ENCODE measurements at places on chromosomes 1 and 21.

DNA sequence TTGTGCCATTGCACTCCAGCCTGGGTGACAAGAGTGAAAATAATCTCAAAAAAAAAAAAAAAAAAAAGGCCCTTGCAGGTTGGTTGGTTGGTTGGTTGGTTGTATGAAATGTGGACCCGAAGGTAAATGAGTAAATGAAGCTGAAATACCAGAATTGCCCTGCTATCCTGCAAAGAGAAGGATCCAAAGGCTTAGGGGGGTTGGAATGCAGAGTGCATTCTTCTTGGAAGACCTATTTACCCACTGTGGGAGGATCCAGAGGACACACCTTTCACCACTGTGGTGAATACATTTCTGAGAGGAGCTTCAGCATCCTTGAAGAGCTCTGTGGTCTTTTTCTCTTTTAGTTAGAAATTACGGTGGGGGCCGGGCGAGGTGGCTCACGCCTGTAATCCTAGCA, 28.7 kb upstream of the EIF4G3 start:
- DNase-seq: no peak

- peak; percentile 58 for DNase-seq
Measured at GRCh38 chr1:167455786-167456446, 62.4 kb downstream of the CD247 start.

GRCh38 chr1:19885821-19886220, 3.6 kb downstream of the OTUD3 start:
- DNase-seq: no peak

DNA sequence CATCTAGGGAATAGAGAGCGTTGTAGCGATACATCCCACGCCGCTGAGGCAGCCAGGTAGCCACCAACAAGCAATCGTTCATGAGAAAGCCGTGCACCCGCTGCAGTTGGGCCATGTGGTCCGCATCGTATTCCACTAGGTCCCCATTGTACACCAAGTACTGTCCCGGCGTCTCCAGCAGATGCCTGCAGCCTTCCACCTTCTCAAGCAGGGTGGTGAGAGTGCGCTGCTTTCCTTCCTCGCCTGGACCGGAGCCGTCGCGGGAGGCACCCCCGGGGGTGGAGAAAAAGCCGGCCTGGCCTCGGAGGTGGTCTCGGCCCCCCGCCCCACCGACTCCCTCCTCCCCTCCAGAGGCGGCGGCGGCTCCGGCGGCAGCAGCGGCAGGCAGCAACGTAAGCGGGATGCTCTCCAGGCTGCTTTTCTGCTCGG, 595 bp downstream of the EXOC8 start:
- no peak for DNase-seq

- no peak for DNase-seq
Measured at GRCh38 chr1:41935226-41935625, 16.5 kb upstream of the HIVEP3 start.

- no peak for DNase-seq
Measured at GRCh38 chr1:156862997-156863599, 2.4 kb downstream of the NTRK1 start.

DNA sequence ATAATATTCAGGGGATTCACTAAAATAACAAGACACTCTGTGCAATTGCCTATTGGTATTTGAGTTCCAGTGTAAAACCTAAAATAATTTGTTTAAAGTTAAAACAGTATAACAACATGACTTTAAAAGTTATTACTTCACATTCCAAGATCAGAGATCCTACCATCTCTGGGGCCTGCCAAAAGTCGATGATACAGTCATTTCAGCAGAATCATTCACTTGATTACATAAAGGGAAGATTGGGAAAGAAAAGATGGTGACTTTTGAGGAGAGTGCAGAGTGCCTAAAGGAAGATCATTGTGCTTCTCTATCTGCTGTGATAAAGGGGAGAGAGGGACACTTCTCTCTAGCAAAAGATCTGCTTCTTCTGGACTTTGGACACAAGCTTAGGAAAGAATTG, 784.4 kb upstream of the ADGRL4 start:
- no peak for DNase-seq

GRCh38 chr1:101071470-101071891, 45.9 kb upstream of the DPH5 start:
- no peak for DNase-seq

DNA sequence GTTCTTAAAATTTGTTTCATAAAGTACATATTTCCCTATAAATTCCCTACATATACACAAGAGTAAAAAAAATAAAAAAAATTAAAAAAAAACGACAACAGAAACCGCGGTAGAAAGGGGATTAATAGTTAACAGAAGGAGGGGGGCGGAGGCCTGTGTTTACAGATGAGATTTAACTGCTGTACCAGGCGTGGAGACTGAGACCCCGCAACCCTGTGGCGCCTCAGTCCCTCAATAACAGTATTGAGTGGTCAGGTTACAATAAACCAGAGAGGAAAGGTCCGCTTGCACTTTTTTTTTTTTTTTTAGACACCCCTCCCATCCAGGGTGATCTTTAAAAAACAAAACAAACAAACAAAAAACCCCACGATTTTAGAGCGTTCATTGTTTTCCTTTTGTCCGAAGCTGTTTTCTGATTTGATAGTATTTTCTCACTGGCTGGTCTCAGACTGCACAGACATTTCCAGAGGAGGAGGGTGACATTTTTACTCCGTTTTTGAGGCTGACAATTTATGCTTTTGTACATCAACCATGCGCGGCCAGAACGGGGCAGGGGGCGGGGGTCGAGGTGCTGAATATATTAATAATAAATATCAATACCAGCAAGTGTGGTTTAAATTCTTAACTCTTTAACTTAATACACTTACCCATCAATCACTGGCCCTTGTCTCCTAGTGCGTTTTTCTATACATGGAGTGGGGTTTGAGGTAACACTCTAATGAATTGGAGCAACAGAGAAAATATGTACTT, 1223.9 kb downstream of the BRINP3 start:
- DNase-seq: no peak

DNA sequence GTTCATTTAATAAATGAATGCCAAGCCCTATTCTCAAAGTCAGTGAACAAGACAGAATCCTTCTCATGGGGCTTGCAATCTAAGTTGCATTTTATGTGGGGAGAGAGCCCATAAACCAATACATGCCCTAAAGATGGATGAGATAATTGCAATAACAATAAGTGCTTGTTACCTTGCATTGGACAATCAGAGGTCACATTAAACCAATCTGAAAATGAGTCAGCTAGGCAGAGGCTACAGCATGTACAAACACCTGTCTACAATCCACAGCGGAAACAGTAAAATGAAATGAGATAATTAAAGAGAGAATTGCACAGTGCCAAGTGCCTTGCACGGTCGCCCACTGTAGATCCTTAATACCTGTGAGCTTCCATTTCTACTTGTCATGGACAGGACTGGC, 7.4 kb upstream of the IGFN1 start:
- no peak for DNase-seq

DNA sequence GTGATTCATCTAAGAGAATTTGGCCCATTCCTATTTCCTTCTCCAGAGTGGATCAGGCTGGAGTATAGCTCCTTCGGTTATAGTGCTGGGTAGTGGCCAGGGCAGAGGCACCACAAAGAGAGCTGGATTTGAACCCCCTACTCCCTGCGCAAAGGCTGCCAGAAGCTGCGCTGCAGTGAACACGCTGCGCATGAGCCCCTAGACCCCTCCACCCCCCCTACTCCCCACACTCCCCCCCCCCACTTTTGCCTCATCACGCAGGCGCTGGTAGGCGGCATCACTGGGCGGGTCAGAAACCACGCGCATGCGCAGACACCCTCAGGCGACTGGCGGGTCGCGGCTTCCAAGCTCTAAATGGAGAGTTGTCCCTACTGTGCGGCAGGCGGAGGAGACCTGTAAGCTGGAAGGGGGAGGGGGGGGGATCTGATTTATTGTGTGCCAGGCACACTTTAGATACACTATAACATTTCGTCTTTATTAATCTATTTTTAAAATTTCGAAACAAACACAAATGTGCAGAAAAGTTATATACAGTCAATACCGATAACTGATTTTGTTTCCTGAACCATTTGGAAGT, 38.7 kb upstream of the HMGN1 start:
- DNase-seq: peak; percentile 94

- peak; percentile 24 for DNase-seq
Measured at GRCh38 chr1:50023292-50024159, at the start of gene AGBL4. Gene AGBL4 (minus strand): TSS chr1:50023954.

- DNase-seq: no peak
Measured at GRCh38 chr1:219153723-219154122, 20.0 kb upstream of the LYPLAL1 start.

DNA sequence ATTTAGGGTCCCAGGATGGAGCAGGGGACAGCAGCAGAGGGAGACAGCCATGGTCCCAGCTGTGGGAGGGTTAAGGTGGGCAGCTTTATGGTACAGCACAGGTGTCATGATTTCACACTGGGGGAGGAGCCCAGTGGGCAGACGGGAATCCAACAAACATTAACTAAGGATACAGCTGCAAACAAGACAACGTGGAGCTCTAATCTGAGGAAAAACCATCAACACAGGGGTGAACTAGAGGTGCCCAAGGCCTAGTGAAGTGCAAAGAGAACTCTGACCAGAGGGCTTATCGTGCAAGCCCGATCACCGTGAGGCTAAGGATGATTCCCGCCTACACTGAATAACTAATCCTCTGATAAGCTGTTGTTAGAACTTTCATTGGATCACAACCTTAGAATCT, 18.7 kb downstream of the ECE1 start:
- DNase-seq: no peak

- DNase-seq: no peak
Measured at GRCh38 chr1:103783944-103784377, 34.3 kb downstream of the AMY1C start.

- no peak for DNase-seq
Measured at GRCh38 chr21:41957991-41958766, 4.4 kb upstream of the C2CD2 start.

- DNase-seq: no peak
Measured at GRCh38 chr1:111888740-111889376, 100.6 kb downstream of the KCND3 start.

DNA sequence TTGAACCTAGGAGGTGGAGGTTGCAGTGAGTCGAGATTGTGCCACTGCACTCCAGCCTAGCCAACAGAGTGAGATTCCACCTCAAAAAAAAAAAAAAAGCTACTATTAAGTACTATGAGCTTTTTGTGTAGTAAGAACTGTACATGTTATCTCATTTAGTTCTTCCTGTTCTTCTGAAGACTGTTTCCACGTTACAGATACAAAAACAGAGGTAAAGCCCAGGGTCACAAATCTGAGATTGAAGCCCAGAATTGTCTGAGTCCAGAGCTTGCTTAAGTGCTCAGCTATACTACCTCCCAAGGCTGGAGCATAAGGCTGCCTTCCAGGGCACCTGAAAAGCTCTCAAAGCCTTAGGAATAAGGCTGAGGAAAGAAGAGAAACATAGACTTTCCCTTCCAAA, 2.9 kb downstream of the FABP3 start:
- DNase-seq: no peak

- DNase-seq: no peak
Measured at GRCh38 chr1:241800640-241801039, 47.4 kb upstream of the EXO1 start.

- peak; percentile 87 for DNase-seq
Measured at GRCh38 chr1:24964811-24965570, 34.9 kb upstream of the RUNX3 start.

- no peak for DNase-seq
Measured at GRCh38 chr1:180534214-180534613, 24.6 kb upstream of the OVAAL start.

DNA sequence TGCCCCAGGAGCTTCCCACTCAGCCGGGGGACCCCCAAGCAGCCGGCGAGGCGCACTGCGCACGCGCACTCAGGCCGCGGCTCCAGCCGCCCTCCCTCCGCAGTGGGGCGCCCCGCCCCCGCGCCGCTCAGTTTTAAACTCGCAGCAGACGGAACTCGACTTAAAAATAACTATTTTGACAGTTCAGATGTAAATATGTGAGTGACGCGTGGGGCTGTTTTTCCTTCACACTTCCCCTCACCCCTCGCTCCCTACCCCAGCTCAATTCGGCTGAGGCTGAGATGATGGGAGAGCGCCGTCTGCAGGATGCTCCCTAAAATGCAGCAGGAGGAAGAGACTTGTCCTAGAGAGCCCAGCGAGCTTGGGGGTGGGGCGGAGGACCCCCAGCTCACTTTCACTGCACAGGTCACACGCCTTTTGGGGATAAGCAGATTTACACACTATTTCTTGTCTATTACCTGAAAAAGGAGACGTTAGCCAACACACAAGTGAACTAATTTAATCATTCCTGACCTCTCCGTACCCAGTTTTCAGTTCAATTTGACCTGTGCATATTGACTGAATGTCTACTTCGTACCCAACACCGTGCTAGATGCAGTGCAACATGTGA, 8.9 kb upstream of the LEMD1 start:
- peak; percentile 75 for DNase-seq

DNA sequence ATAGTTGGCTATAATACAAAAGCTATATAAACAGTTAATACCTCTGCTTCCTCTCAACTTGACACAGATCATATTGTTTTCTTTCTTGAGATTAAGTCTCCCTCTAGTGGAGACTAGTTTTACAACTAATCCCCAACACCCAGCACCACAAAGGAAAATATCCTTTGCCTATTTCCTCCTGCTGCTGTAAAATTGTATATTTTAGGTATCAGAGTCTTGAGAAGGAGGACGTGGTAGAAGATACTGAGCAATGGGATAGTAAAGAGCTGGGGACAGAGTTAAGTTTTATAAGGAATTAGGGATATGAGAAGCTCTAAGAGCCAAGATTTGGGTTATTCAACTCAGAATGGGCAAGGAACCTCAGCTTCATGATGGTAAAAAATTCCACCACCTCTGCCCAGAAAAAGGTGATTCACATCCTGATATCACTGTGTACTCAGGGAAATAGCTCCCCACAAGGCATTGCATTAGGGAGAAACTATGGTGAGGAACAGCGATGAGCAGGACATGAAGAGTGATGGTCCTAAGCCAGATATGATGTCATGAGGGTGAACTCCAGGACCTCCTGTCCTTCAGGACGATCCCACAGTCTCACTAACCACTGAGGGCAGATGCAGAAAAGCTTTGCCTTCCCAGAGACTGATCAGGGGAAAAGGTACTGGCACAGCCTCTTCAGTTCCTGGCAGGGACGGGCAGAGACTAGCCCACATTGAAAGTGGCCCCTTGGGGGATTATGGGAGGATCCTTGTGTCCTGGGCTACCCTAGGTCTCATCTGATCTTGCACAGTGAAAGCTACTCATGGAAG, 14.7 kb upstream of the CFAP126 start:
- no peak for DNase-seq

DNA sequence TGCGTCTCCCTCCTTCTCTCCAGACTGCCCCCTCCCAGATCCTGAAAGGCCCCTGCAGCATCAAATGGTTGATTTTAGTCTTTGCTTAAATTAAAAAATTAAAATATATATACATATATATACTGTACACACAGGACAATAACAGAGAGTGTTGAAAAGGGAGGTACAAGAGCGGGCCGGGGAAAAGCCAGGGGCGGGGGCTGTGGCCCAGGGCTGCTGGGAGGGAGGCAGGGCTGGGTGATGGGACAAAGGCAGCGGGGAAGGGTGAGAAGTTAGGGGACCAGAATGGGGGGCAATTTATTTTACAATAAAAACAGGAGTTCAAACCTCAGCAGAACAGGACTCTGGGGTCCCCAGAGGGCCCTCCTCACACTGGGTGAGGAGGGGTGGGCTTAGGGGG, 10.5 kb downstream of the ARL8A start:
- no peak for DNase-seq

All from CD8-positive, alpha-beta T cell (primary cell).